ENCODE measurements at places on chromosomes 7 and 10.

- no peak for DNase-seq
Observed at GRCh38 chr10:112395809-112396530, 22.1 kb downstream of the ACSL5 start.

DNA sequence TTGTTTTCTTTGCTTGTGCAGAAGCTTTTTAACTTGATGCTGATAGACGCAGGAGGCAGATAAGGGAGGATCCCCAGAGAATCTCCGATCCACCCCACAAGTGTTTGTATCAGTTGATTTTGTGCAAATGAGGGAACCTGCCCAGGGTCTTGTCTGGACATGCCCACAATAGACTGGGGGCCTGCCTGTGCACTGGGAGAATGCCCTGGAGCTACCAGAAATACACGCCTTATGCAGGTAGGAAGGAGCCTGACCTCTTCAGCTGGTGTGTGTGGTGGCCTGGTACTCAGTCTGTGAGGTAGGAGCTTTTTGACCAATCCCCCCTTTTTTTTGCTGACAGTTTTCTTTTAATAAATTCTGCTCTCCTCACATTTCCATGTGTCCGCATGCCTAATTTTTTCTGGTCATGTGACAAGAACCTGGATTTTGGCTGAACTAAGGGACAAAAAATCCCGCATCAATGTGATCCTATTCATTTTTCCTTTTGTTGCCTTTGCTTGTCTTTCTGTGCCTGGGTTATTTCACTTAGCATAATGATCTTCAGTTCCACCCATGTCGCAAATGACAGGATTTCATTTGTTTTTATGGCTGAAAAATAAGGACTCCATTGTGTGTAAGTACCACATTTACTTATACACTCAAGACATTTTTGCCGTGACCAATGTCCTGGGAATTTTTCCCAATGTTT, 430.6 kb upstream of the NRG3 start:
- no peak for DNase-seq

GRCh38 chr10:80472234-80473095, 18.4 kb downstream of the TSPAN14 start:
- DNase-seq = peak; percentile 86

GRCh38 chr7:141960687-141961422, 12.7 kb downstream of the TAS2R38 start:
- DNase-seq = no peak

GRCh38 chr10:86671419-86671818, 3.1 kb downstream of the LDB3 start:
- DNase-seq = no peak

GRCh38 chr10:91901784-91902677, 7.3 kb downstream of the FGFBP3 start:
- DNase-seq = peak; percentile 86

- peak; percentile 72 for DNase-seq
Observed at GRCh38 chr10:34124522-34125035, 690.5 kb downstream of the PARD3 start.

GRCh38 chr7:7553386-7553785, 13.3 kb upstream of the MIOS start:
- DNase-seq = no peak

DNA sequence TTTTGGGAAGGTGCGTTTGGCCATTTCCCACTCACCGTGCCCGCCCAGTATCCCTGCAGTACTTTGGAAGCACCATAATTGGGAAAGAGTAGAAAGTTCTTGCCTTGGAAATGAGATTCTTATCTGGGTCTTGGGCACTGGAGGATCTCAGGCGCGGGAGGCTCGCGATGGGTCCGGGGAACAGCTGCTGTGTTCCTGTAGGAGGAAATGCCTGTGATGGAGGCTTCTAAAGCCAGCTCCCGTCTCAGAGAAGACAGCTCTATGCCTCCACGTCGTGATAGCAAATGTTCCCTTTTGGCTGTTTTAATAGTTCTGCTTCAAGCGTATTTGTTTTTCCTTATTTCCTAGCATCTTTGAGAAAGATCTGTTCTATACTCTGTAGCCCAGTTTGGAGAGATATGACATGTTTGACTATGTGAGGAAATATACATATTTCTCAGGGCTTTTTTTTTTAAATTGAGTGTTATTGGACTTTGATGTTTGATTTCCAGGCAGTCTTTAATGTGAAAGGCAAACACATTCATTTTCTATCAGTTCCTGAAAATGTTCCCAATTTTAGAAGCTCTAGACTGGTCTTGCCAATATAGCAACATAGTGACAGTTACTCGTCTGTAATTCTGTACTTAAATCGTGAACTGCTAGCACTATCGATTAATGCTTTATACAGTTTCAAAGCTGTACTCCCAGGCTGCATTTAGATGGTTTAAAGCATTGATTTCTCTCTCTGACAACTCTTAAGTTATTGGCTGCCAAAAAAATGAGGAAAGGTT, 280.8 kb downstream of the DPP6 start:
- DNase-seq = no peak

DNA sequence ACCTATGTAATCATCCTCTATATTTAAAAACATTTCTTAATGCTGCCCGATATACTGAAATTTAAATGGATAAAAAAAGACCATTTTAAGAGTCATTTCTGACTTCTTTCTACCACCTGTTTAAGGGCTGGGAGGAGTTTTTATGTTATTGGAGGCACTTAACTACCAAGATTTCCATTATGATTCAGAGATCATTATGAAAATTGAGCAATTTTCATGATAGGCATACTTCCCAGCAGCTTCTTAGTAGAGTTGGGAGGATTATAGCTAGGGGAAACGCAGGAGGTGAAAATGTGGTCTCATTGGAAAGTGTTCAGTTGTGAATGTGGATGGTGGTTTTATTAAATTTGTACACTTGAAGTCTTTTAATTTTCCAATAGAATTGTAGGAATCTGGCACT, 28.4 kb upstream of the FAM204A start:
- DNase-seq = no peak
